NCI-H2171 (cell line): ENCODE measurements at places on chromosomes 5 and 9.
A peak's percentile ranks its signal among the peaks of the same experiment; 100 is the strongest.

DNA sequence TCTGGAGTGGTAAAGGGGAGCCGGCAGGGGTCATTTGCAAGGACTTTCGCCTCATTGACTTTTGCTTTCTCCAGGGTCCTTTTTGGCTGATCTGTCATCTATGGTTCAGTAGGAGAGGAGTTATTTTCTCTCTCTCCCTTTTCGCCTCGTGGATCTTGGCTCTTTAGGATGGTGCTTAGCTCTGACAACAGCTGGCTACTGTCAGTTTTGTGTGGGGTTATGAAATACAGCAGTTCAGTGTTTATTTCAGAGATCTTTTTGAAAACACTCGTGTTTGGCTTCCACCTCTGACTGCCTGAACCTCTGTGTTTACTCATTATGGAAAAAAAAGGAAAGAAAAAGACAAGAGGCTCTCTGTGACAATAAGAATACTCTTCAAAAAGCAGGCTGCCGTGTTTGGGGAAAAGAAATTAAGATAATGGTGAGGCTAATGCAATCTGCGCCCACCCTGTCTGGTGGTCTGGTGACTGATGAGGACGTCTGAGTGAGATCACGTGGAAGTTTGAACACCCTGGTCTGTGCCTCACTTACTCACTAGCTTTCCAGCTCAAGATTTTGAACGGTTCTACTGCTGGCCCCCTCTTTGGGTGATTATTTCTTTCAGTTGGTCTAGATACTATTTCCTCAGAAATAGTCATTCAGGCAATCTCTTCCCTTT lies 567.7 kb downstream of the CAAP1 start:
- DNase-seq, result no peak

DNA sequence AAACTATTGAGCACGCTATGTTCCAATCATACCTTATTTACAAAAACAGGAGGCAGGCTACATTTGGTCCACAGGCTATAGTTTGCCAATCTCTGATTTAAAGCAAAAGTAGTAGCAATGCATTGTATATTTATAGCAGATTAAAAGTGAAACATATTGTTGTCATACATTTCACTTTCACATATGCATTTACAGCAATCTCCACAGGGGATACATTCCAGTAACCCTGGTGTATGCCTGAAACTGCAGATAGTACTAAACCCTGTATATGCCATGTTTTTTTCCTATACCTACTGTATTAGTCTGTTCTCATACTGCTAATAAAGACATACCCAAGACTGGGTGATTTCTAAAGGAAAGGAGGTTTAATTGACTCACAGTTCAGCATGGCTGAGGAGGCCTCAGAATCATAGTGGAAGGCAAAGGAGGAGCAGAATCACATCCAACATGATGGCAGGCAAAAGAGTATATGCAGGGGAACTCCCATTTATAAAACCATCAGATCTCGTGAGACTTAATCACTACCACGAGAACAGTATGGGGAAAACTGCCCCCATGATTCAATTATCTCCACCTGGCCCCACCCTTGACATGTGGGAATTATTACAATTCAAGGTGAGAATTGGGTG lies 5.9 kb upstream of the CSF1R start:
- no peak for DNase-seq

GRCh38 chr5:180807046-180807445 lies 4.4 kb upstream of the MGAT1 start:
- DNase-seq, result no peak

GRCh38 chr5:124948062-124948753 lies 201.8 kb upstream of the ZNF608 start:
- DNase-seq, result no peak

DNA sequence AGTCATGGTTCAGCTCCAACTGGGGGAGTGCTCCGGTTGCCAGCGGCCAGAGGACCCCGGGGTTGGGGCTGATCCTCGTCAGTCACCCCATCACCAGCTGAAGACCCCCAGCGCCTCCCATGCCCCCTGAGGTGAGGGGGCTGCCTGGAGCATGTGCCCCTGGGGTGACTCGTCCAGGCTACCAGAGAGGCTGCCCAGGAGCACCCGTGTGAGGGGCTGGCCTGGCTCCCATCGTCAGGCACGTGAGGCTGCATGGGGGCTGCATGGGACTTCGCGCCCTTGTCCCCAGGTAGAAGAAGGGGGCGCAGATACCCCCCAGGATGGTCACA lies 46.4 kb upstream of the EGFL7 start:
- no peak for DNase-seq

DNA sequence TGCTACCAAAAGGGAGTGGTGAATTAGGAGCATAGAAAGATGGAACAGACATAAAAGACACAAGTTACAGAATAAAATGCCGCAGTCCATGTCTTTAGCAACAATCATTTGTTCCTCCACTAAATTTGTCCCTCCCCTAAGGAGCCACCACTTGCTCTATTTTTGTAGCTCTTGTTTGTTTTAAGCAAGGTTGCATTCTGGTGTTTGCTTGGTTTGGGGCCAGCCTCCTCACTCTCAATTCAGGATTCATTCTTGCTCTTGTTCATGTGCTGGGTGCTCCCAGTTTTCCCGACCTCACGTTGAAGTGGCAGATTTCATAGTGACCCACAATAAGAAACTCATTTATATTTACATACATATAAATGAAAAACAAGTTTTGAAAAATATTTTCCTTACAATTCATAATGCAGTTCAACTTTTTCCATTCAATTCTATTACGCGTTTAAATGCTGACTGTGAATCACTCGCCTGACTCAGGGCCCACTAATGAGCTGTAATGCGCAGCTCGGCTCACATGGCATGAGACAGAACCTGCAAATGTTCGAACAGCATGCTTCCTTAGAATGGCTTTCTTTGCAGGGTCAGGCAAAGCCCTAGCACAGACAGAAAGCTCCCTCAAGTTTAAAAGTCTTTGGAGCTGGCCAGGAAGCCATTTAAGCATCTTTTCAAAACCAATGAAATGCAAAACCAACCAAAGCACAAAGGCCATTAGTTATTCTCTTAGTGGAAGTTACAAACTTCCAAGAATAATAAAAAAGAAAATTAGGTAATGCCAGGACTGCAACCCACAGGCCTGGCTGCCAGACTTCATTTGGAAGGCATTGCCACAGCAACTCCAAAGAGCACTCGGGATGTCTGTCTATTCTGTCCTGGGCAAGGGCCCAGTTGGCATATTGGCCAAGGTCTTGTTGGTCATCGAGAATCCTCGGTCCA lies 41.7 kb downstream of the RETREG1 start:
- no peak for DNase-seq

- DNase-seq, result no peak
Measured at GRCh38 chr5:10719965-10720364, 41.1 kb downstream of the DAP start.

GRCh38 chr9:107308461-107308860 lies 25.4 kb downstream of the RAD23B start:
- DNase-seq, result no peak

DNA sequence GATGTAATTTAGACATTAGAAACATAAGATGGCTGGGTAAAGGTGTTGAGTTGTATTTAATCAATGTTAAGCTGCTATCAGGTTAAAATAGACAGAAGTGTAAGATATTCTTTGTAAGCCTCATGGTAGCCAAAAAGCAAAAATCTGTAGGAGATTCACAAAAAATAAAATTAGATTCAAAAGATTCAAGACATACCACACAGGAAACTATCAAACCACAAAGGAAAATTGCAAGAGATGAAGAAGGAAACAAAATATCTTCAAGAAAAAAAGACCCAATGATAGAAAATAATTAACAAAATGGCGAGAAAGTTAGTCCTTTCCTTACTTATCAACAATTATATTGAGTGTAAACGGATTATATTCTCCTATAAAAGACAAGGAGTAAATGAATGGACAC lies 15.3 kb downstream of the XRCC4 start:
- DNase-seq, result no peak

- no peak for DNase-seq
Measured at GRCh38 chr9:4435197-4435596, 55.1 kb upstream of the SLC1A1 start.

DNA sequence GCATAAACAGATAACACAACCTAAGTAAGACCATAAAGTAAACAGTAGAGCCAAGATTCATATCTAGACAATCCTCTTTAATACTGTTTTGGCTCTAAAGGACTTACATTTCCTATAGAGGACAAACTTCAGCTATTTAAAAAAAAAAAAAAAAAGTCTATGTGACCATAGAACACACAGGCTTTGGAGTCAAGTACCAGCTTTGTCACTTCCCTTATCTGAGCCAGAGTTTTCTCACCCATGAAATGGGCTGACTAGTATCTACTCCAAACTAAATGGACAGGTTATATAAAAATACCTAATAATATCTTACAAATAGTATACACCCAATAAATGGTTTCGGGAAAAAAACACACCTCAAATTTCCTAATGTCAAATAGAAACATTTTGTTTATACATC lies 81.3 kb downstream of the STRBP start:
- no peak for DNase-seq

- DNase-seq, result no peak
Measured at GRCh38 chr5:142363619-142363963, 38.8 kb upstream of the SPRY4 start.

- DNase-seq, result peak; percentile 57
Measured at GRCh38 chr5:73955271-73955846, 329.4 kb downstream of the ARHGEF28 start.

DNA sequence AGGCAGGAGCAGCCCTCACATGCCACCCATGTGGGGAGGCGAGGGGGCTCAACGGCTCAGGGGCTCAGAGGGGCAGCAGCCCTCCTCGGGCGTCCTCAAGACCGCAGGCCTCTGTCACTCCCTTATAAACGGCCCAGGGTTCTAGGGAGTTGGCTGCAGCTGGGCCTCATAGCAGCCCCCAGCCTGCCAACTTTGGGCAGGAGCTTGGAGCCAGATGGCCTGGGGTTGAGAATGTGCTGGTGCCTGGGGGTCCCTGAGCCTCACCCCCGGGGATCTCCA lies 51.0 kb upstream of the RNU6ATAC start:
- no peak for DNase-seq

DNA sequence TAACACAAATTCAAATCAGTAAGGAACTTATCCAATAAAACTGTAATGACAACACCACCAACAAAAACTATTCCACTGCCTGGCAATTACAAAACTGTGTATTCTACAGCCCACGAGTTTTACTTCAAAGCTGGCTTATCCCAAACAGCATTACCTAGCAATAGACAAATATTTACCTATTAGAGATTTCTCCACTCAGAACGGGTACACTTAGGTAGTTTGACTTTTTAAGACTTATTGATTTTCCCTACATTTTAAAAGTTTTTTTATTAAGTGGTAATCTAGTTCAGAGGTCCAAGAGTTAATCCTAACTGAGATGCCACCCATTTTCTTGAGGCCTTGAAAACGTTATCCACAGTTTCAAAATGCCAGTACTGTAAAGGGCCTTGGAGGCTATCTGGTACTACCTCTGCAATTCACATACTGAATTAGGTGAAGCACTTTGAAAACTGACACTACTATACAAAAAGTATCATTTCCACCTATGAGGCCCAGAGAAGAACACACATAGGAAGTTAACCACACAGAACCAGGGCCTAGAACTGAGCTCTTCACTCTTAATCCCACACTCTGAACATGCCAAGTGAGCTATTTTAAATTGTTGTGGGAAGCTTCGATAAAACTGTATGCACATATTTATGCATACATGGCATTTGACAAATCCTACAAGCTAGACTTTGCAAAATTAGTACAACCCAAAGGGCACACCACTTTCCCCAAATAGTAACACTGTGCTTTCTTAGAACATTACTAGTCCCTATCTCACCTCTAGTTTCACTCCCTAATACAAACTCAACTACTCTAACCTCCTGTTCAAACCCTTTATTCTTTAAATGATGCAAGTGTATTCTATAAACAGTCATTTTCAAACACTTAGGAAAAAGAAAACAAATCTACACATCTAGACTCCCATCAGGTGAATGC lies 2.1 kb downstream of the NADK2 start:
- no peak for DNase-seq

DNA sequence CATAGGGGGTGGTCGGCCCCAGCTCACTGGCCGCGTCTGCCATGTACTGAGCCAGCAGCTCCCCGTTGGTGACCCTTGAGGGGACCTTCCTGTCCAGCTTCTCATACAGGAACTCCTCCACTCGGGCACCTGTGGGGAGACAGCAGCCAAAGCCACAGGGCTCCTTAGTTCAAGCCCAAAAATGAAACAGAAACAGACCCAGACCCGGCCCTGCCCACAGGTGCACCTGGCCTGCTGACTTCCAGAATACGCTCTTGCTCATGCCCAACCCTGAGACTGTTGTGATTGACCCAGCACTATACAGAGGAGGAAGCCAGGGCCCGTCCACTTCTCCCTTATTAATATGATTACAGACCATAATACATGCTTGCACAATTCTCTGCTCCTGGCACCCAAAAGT lies 7.0 kb downstream of the SH3GLB2 start:
- no peak for DNase-seq

- no peak for DNase-seq
Measured at GRCh38 chr5:150192462-150192861, 2.6 kb downstream of the SLC6A7 start.

- no peak for DNase-seq
Measured at GRCh38 chr5:132389585-132390286, 20.2 kb downstream of the SLC22A5 start.

DNA sequence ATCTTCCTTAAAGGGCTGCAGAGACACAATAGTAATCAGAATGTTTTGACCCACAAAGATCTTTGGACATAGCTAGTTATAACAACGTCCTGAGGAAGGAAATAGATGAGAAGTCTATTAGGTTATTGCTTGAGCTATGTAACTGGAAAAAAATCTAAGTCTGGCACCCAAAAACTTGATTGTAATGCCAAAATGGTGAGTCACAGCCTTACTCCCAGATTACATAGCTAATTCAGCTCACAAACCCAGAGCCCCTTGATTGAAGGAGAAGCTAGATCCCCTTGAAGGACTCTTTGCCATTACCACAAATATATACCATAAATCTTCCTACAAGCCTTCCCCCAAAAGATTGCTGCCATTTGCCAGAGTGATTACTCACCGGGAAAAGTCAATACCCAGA lies 341.8 kb upstream of the KIF2A start:
- DNase-seq, result no peak

GRCh38 chr5:14668181-14668591 lies 3.7 kb downstream of the OTULIN start:
- no peak for DNase-seq

GRCh38 chr5:90097082-90097477 lies 312.5 kb downstream of the CETN3 start:
- DNase-seq, result no peak

DNA sequence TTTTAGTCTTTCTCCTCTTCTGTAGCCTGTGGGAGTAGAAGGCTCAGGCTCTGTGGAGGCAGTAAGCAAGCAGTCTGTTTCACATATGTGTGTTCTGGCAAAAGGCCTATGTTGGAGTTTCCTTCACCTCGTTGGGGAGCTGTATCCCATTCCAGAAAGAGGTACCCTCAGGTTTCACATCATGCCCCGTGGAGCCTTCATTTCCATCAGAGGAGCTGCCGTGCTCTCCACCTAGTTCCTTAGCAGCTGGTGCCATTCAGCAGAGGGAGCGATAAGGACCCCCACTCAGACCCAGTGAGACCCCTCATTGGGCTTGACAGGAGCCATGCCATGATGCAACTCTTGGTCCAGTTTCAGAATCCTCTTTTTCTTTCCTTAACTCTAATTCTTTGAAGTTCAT lies 50.6 kb upstream of the ANGPTL2 start:
- DNase-seq, result no peak

GRCh38 chr5:10662661-10663488 lies 98.2 kb downstream of the DAP start:
- DNase-seq, result no peak
